ENCODE measurements at places on chromosomes 13 and 19.
A peak's percentile ranks its signal among the peaks of the same experiment; 100 is the strongest.

DNA sequence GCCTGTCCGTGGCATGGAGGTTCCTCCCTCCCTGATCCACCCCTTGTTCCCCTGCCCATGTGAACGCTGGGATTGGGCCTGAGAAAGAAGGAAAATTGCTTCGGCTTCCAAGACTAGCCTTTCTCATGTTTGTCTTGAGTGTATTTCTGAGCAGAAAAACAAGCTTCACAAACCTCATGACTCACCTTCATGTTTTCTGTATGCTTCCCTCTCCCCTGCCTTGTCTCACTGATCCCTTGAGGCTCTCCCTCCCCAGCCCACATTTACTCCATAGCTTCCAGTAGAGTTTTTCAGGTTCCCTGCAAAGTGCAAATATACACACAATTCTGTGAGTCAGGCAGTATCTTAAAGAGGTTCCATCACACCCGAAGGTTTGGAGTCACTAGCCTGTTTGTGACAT, 572.4 kb downstream of the UQCRFS1 start:
- DNase-seq, result no peak

DNA sequence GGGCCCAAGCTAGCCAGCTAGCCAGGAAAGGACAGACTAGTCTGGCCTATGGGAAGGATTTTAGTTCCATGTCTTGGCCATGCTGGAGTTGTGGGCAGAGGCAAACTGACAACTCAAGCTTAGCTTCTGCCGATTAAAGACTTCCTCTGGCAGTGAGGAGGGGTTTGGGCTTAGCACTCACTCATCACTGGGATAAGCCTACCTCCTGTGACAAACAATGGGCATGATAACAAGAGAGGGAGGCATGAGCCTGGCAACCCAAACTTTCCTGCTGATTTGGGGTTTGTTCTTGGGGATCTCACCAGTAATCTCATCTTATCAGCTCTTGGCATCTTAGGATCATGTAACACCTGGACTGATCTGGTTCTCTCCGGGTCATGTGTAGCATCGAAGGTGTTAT, 83.6 kb downstream of the KL start:
- no peak for DNase-seq

- DNase-seq, result no peak
These were observed 14.7 kb downstream of the TECR start for GRCh38 chr19:14544047-14544446.

DNA sequence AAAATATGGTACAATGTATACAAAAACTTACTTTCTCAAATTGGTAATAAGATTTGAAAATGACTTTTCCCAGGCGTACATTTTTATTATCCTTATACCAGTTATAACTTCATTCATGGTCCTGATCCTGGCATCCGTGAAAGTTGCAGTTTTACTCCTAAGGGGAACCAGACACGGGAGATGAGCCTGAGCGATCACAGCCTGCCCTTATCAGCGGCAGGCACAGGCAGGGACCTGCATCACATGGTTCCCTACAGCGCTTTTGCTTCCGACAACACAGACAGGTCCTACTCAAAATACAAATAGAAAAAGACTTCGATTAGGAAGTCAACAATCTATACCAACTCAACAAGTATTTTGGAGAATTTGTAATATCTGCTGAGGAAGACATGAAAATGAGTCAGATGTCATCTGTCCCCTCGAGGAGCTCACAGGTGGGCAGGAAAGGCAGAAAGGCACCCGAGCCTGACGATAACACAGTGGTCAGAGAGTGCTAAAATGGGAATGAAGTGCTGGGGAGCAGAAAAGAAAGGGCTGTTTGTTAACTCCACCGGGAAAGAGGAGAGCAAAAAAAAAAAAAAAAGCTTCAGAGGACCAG, 93.4 kb downstream of the ABCC4 start:
- DNase-seq, result no peak

DNA sequence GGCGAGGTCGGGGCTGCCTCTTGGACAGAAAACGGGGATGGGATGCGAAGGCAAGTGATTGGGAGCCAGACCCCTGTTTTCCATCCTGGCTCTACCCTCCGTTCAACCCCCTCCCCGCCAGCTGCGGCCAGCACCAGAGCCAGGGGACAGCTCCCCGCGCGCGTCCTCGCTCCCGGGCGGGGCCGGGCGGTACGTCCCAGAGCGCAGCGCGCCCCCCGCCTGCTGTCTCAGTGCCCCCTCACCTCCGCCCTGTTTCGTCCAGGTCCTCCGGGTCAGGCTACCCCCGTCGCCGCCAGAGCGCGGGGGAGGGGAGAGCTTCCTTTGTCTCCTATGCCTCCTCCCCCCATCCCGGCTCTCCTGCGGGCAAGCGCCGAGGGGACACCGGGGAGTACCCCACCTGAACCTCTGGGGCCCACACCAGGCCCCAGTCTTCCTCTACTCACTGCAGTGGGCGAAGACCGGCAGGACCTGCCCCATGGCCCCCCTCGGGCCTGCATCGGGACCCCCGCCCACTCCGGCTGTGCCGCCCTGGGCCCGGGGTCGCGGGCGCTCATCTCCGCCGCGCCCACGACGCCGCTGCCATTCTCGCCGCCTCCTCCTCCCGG, 396 bp downstream of the RTN2 start:
- peak; percentile 56 for DNase-seq

GRCh38 chr13:25958986-25959385, 92.8 kb downstream of the SHISA2 start:
- DNase-seq, result no peak

- no peak for DNase-seq
These were observed 172.7 kb downstream of the SPRY2 start for GRCh38 chr13:80168089-80168850.

- DNase-seq, result no peak
These were observed 28.0 kb downstream of the ZSWIM4 start for GRCh38 chr19:13823256-13823655.

- peak; percentile 31 for DNase-seq
These were observed 1.8 kb downstream of the DACH1 start for GRCh38 chr13:71864986-71865873.

DNA sequence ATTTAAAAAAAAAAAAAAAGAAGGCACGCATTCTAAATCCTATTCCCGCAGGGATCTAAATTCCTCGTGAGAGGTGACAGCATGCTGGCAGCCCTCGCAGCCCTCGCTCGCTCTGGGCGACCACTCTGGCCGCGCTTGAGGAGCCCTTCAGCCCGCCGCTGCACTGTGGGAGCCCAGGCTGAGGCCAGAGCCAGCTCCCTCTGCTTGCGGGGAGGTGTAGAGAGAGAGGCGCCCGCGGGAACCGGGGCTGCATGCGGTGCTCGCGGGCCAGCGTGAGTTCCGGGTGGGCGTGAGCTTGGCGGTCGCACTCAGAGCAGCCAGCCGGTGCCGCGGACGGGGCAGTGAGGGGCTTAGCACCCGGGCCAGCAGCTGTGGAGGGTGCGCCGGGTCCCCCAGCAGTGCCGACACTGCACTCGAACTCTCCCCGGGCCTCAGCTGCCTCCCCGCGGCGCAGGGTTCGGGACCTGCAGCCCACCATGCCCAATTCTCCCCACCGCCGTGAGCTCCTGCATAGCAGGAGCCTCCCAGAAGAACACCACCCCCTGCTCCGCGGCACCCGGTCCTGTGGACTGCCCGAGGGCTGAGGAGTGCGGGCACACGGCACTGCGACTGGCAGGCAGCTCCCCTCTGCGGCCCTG, 553.9 kb downstream of the LMO7 start:
- no peak for DNase-seq

DNA sequence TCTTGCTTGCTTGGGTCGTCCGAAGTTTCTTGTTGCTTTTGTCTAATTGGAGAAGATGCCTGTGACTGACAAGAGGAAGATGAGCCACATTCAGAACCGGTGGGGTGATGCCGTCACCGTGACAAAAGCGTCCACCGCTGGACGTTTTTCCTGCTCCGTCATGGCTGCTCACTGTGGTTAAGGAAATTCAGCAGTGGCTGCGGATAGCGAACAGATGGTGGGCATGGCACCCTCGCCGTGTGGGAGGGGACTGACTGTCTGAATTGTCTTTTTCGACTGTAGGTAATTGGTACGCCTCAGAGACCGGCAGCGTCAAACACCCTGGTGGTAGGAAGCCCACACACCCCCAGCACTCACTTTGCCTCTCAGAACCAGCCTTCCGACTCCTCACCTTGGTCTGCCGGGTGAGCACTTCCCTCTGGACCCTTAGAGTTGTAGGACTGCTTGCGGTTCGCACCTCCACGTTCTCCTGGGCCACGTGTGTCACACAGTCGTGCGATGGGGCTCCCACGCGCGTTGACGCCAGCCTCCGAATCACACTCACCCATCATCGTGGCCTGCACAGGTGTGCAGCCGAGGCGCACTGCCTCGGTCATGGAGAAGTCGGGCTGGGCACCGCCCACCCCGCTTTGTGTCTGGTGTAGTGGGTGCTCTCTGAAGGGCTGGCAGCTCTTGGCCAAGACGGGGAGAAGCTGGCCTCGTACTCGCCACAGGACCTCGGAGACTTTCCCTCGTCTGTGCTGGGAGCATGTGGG, 26.5 kb downstream of the ATP4B start:
- DNase-seq, result peak; percentile 13

DNA sequence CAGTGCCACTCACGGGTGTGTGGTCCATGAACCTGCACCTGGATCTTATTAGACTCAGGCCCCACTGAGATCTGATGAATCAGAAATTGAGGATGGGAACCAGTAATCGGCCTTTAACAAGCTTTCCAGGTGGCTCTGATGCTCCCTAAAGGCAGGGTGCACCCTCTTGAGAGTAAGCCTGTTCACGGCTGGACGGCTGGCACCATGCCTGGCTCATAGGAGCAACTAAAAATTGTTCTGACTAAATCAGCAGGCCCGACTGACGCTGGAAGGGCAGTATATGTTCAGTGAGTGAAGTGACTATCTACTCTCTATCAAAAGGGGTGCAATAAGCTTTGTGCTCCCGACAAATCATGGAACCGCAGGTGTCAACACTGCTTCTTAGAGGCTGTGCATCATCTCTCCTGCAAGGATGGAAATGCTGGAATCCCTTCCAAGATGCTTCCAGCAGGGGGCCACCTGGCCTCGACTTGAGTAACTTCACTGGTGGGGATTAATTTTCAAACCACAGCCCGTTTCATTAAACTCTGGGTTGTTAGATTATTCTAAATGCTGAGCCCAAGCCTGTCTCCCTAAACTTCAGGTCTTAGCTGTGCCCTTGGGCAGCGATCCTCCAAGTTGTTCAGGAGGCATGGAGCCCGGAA, 28.4 kb downstream of the TMTC4 start:
- no peak for DNase-seq

GRCh38 chr19:54871696-54872095, 2.3 kb upstream of the FCAR start:
- no peak for DNase-seq

DNA sequence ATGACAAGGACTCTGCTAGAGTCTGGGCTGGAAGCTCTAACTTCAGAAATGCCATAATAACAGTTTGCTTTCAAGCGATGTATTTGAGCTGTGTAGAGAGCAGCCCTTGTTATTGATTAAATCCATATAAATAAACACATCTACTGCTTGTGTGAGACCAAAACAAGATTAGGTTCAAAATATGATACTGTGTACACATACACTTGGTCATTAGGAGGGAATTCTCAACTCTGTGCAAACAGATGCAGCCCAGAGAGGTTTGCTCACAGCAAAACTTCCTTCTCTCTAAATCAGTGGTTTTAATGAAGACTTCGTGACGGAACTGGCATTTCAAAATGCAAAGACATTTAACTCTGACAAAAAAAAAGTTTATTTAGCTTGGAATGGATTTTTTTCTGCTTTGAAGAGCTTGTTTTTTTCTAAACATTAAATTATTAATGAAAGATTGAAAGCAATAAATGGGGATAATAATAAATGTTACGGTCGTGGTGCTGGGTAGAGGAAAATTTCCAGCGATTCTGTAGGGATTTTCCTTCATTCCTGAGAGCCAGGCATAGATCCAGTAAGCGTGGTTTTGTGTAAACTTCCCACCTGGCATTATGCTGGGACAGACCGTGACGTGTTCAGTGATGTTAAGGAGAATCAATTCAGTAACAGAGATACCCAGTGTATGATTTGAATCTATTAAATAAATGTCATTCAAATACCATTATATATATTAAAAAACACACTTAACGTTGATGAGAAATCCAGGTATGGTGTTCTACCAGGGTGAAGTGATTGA, 213.7 kb downstream of the TEX29 start:
- no peak for DNase-seq
